ENCODE measurements at places on chromosomes 6 and 20.

DNA sequence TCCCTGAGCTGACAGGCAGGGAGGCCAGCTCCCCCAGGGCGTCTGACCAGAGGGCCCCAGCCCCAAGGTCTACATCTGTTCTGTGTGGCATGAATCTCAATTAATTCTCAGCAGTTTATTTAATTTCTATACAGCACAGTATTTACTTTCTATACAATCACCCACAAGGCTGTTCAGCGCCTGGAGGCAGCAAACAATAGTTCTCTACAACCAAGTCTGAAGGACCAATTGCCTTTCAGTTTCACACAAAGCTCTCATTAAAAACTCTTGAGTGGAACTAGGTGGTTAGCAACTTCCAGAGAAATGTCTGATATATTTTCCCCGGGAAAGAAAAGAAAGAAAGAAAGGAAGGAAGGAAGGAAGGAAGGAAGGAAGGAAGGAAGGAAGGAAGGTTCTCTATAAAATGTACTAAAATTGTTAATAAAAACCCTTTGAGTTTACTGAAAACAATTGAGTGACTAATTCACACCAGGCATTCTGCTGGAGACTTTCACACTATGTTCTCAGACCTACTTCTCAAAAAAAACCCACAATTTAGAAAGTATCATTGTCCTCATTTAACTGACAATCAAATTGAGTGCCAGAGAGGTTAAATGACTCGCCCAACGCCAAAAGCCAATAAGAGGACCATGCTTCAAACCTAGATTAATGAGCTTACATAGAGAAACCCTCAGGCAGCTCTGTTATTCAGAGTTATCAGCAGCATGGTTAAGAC is 62.5 kb downstream of the METTL24 start:
- DNase-seq, result no peak

DNA sequence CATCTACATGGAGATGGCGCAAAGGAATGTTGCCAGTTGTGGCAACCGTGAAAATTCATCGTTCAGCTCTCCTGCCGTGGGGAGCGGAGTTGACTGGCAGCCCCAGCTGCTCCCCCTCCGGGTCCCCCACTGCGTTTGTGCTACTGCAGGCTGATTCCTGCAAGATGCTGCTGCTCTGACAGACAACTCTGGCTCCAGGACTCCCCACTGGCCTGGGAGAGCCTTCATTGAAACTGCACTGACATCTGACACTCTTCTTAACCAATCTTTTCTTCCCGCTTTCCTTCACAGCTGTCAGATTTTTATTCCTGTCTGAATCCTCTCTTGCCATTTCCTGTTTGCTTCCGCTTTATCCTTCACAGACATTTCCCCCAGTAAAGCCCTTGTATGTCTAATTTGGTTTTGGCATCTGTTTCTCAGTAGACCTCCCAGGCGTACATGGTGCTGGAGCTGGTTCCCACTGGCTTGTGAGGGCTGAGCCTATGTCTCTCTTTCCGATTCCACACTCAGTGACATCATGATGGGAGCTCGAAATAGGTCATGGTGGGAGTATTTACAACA is 9.5 kb upstream of the ATRN start:
- no peak for DNase-seq

DNA sequence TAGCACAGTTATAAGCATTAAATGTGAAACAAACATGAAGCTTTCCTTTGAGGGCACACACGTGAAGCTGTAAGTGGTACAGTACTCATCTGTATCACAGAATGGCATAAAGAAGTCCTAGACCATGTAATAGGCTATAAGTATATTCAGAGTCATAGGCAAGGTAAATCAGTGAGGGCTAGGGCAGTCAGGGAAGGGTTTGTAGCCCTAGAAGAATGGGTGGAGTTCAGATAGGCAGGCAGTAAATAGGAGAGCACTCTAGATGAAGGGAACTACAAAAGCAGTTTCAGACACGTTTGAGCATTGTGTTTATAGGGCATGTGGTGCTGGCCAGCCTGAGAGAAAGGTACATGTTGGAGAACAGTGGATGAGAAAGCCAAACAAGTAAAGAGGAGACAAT is 9.5 kb downstream of the YWHAB start:
- DNase-seq, result no peak

DNA sequence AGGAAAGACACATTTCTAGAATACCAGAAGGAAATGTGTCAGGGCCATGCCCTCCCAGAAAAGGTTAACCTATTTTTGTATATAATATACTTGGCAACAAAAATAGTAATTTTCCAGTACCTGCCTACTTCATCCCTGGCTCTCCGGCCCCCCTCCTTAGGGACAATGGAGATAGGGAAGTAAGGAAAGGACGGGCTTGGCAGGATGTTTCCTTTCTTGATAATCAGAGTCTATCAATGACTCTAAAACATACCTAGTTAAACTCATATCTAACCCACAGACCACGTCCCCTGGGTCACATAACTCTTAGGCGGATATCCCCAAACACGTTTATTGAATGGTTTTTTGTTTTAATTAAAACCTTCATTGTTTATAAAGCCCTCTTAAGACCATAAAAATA is 11.8 kb downstream of the UQCC2 start:
- no peak for DNase-seq

DNA sequence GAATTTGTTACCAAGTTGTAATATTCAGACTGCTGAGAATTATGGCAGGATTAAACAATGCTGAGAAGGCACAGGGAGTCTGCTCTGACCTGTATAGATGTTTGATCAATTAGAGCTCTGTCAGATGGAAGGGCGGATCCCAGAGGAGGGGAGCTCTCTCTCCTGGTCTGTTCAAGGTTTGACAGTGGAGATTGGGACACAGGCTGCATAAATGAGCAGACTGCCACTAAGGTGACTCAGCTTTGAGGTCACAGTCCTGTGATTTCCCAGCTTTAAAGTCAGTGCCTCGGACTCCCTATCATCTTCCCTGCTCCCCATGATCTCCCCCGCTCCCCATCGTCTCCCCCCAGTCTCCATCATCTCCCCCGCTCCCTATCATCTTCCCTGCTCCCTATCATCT is 59.2 kb upstream of the SLC22A23 start:
- no peak for DNase-seq

GRCh38 chr6:470901-471448 is 79.4 kb downstream of the IRF4 start:
- DNase-seq, result no peak

- DNase-seq, result peak; percentile 41
Measured at GRCh38 chr20:46350201-46350985, 42.1 kb upstream of the CDH22 start.

DNA sequence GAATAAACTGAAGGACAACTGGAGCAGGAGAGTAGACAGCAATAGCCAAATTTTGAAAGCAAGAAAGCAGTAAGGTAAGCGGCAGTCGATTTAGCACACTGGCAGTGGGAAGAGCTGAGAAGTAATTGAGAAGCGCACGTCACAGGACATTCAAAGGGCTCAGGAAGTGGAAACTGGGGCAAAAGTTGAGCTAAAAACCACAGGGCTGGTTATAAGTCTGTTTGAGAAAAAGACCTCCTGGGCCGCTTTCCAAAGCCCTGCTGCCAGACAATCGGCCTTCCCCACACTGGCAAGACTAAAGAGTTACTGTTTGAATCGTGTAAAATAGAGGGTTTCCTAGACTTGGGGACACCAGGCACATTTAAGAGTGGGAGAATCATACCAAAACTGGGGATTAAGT is 161.4 kb downstream of the DNAH8 start:
- DNase-seq, result peak; percentile 6

DNA sequence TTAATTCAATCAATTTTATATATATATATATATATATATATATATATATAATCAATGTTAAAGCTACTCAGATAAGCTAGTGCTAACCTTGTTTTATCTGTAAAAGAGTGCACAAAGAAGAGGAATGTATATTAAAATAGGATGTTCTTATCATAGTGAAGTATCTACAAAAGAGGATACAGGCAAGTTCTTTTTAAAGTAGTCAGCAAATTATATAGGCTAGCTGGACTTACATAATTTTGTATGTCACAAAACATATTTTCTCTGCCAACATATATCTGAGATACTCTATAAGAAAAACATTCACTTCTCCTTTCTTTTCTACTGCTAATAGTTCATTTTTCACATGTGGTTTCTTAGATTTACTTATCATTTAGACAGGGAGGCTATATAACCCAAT is 39.9 kb downstream of the KHDRBS2 start:
- DNase-seq, result no peak

DNA sequence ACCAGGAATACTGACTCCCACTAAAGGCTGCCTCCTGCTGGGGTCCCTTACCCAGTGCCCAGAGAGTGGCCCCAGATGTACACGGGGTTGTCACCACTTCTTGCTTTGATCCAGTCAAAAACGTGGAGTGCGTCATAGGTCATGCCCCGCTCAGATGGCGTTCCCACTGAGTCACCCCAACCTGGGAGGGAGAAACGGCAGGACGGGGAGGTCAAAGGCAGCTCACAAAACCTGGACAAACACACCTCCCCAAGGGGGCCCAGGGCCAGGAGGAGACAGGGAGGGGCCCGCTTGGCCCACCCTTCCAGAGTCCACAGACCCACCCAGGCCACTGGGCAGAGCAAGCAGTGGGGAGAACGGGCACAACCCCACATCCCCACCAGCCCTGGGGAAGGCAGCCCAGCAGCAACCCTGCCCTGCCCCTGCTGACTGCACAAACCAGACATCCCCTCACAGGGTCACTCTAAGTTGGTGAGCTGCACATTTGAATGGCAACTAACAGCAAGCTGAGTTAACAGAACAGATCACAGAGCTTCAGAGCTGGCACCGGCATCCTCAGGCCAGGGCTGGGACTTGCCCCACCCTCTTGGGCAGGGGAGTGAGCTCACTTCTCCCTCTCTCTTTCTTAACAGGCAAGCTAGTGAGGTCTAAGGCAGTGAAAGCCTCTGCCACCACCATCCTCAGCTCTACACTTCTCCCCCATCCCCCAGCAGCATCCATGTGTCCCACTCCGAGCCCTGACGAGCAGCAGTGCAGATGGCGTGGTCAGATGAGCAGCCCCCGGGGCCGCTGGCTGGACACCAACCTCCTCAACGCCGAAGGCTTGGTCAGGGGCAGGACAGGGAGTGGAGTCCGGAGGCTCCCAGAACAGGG is 61.7 kb downstream of the PYGB start:
- no peak for DNase-seq

- no peak for DNase-seq
Measured at GRCh38 chr6:4598384-4598995, 177.7 kb upstream of the CDYL start.

- DNase-seq, result no peak
Measured at GRCh38 chr6:14934013-14934412, 311.9 kb upstream of the JARID2 start.

- peak; percentile 72 for DNase-seq
Measured at GRCh38 chr20:2005831-2006426, 12.1 kb upstream of the PDYN start.

GRCh38 chr20:33441142-33441955 is 2.2 kb downstream of the SNTA1 start:
- no peak for DNase-seq

- no peak for DNase-seq
Measured at GRCh38 chr6:69973763-69974162, 107.4 kb downstream of the COL19A1 start.

GRCh38 chr20:47720636-47721427 is 64.4 kb downstream of the SULF2 start:
- DNase-seq, result no peak

GRCh38 chr20:3730803-3731672 is 1.4 kb upstream of the HSPA12B start:
- DNase-seq, result no peak

All from stimulated activated CD4-positive, alpha-beta T cell treated with anti-CD3 and anti-CD28 coated beads, Interleukin-15, amount 100 ng/mL, for 24 hours (primary cell).